ENCODE measurements at places on chromosomes 2 and 18.

- no peak for DNase-seq
Measured at GRCh38 chr2:203693242-203693879, 13.1 kb upstream of the CD28 start.

DNA sequence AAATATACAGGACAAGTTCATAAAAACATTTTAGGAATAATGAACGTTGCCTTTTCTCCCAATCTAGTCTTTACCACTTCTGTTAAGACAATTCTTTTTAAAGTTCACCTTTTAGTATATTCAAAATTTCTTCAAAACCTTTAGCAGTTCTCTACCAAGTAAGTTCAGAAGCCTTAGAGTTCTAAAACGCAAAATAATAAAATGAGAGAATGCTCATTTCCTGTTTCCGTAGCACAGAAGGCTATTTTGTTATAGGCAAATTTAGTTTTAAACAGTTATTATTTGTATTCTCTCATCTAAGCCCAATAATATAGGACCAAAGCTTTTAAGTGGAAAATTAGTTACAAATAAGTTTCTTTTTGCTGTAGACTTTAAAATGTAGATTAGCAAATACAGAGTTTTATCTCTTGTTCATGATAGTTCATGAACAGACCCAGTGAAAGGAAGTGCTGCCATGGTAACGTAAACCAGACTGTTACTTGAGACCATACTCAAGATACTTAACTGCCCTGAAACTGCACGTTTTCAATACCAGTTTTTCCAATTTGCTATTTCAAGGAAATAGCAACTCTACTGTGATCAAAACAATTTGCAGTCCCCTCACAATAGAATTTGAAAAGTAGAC is 173.1 kb upstream of the STON1 start:
- peak; percentile 52 for DNase-seq

DNA sequence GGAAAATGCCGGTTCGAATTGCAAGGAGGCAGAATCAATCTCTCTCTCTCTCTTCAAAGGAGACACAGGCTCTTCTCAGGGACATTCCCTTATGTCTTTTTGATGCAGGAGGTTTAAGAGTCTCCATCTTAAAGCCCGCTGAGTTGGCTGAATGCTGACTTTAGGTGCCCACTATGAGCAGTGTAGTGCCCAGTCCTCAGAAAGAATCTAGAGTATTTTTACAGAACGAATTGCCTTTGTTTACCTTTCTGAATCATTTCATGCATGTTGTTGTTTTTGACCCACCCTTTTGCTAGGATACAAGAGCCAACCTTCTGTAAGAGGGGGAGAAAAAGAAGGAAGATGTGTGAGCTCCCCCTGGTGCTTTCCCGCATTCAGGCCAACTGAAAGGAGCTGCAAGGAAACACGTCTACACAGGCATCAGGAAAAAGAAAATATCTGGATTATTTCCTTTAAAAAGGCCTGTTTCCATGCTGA is 193.5 kb upstream of the TCF4 start:
- peak; percentile 11 for DNase-seq

- DNase-seq = no peak
Measured at GRCh38 chr2:195342061-195342460, 315.0 kb upstream of the SLC39A10 start.

DNA sequence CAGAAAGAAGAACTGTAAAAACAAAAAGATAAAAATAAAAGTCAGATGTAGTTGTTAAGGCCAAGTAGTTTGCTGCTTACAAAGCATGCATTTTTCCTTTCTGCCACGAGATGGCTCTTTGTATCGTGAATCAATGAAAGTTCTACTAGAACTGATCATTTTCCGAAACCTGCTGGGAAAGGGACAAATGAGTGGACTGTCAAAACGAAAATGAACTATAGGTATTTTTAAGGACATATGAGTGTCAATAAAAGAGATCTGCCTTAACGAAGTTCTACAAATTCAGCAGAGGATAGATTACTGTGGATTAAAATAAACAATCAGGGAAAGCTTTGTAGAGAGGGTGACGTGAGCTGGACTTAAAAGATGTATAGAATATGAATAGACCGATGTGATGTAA is 15.0 kb upstream of the ELOA2 start:
- peak; percentile 6 for DNase-seq

DNA sequence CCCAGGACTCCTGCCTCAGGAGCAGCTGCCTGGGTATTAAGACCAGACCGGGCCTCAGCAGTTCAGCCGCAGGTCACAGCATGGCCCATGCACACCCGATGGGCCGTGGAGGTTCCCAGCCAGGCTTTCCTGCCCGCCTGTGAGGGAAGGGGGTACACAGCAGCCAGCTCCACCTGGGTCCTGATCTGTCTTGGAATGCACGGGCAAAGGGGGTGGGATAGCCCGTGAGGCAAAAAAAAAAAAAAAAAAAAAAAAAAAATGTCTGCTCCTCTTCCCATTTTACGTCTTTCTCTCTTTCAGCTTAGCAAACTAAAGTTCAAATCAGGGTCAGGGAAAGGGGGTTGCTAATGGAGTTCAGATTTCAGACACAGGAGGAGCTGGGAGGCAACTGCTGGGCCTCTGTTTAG is 385.2 kb downstream of the TNS1 start:
- no peak for DNase-seq

GRCh38 chr2:91477731-91478672 is 2786.5 kb downstream of the RPIA start:
- DNase-seq = no peak

- DNase-seq = no peak
Measured at GRCh38 chr2:156189584-156189983, 142.9 kb downstream of the NR4A2 start.

DNA sequence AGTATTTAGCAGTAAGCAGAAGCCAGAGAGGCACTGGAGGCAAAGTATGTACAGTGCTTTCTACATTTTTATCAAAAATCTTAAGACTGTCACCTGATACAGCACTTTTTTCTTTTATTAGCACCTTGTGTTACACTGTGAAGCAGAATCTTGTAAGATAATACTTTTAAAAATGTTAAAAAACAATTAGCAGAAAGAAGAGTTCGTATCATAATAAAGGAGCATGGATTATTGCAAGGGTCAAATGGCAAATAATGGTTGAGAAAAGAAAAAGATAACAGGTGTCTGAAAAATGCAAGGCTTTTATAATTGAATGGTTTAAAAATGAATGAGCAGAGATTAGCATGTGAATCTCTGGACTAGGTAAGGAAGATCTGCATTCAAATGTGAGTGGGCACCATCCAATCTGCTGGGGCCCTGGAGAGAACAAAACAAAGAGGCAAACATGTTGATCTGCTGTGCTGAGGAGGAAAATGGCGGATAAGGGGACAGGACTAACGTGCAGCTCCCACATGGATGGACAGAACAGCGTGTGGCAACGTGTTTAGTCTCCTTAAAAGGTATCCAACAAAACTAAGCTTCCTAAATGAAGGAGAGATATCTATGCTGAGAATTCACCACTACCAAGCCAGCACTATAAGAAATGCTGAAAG is 9.5 kb downstream of the CEBPZOS start:
- DNase-seq = no peak

GRCh38 chr2:110216803-110217202 is 4.5 kb upstream of the MTLN start:
- no peak for DNase-seq

- DNase-seq = no peak
Measured at GRCh38 chr18:34592961-34593382, 117.1 kb upstream of the DTNA start.

GRCh38 chr2:33342705-33343104 is 133.7 kb upstream of the RASGRP3 start:
- DNase-seq = no peak

DNA sequence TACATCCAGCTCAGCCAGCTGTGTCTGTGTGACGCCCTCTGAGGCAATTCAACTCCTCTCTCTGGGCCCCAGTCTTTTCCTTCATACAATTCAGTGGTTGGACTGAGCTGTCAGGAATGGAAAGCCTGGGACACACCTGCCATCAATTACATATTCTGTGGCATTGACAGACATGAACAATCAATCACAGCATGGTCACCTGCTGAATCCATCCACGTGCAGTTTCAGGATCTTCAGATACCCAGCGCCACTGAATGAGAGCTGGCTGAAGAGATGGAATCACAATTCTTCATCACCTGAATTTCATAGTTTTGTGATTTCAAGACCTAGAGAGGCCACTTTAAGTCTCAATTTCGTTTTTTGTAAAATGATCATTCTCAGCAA is 5.1 kb downstream of the ADRA2B start:
- DNase-seq = no peak

GRCh38 chr2:157853211-157853610 is 22.9 kb downstream of the ACVR1 start:
- DNase-seq = no peak

DNA sequence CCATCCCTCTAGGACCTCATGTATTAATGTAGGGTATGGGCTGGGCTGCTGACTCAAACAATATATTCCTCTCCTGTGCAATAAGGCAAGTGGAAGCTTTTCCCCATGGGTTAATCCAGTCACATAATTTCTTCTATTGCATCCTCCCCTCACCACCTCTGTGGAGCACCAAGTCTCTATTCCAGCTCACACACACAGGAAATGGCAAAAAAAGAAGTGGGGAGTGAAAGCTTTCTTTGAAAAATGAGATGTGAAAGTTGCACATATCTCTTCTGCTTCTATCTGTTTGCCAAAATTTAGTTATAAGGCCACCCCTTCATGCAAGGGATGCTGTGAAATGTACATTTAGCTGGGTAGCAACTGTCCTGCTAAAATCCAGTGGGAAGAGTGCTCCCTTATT is 121.3 kb downstream of the CDC42EP3 start:
- no peak for DNase-seq

DNA sequence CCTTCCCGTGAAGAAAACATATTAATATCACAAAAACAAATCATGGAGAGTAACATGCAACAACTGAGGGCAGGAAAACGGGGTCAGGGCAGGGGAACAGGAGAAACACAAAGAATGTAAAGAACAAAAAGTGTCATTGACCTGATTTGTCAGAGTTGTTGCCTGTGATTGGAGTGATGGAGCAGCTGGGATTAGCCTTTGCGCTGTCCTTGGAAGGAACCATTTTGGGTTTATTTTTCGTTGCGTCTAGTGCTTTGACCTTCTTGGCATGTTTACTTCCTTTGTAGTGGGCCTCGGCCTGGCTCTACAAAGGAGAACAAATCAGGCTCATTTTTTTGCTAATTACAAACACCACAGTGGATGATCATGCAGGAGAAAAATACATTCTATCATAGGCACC is 218.5 kb upstream of the SESTD1 start:
- DNase-seq = no peak

DNA sequence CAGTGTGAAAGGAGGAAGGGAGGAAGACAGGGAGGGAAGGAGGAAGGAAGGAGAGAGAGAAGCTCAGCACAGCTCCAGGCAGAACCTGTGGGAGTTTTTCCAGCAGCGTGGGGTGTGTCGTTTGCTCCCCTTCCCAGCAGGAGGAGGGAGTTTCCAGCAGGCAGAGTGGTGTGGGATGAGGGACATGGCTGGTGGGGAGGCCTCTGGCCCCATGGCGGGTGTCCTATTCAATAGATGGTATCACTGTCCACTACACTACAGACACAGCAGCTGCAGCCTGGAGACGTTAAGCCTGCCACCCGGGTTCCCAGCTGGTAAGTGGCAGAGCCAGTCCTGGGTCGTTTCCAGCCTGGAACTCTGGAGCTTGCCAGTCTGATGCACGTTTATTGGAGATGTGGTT is 44.7 kb downstream of the GLI2 start:
- no peak for DNase-seq

GRCh38 chr2:107132070-107132469 is 246.1 kb upstream of the ST6GAL2 start:
- DNase-seq = no peak

- no peak for DNase-seq
Measured at GRCh38 chr2:72367530-72368225, 220.0 kb upstream of the CYP26B1 start.

GRCh38 chr18:54210463-54210862 is 14.0 kb downstream of the MBD2 start:
- DNase-seq = no peak

DNA sequence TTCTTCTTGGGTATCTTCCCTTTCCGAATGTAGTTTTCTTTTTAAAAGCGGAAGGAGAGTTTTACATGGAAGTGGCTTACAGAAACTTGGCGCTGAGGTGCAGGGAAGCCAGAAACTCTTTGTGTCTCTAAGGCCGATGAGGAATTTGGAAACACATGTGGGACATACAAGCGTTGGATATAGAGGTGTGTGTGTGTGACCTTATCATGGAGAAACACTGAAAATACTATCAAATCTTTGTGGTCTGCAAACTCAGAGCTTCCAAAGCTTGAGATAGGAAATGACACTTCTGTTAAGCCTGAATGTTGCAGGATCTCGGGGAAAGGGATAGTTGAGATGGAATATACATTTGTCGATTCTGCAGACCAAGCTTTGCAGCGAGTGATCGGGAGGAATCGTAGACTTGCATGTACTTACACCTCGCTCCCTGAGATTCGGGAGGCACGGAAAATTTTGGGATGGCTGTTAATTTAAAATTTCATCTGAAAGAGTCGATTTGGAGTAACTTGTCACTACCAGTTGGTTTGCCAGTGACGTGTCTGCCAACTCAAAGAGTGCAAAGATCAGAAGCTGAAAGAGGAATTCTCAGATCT is 1.0 kb downstream of the NAB1 start:
- no peak for DNase-seq

DNA sequence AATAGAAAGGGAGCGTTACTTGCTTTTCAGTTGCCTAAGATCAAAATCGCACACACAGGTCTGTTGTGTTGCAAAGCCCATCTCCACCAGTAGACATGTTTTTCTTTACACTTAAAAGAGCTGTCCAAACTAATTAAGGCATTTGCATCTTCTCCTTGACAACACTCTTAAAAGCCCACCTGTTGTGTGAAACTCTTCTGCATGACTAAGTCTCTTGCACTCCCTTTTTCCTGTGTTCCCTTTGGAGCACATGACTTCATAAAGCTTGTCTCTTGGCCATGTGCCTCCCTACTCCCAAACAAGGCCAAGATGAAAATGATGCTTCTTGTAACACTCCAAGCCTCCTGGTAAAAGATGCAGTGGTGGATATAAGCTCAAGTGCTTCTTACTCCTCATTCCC is 26.1 kb downstream of the PID1 start:
- no peak for DNase-seq

DNA sequence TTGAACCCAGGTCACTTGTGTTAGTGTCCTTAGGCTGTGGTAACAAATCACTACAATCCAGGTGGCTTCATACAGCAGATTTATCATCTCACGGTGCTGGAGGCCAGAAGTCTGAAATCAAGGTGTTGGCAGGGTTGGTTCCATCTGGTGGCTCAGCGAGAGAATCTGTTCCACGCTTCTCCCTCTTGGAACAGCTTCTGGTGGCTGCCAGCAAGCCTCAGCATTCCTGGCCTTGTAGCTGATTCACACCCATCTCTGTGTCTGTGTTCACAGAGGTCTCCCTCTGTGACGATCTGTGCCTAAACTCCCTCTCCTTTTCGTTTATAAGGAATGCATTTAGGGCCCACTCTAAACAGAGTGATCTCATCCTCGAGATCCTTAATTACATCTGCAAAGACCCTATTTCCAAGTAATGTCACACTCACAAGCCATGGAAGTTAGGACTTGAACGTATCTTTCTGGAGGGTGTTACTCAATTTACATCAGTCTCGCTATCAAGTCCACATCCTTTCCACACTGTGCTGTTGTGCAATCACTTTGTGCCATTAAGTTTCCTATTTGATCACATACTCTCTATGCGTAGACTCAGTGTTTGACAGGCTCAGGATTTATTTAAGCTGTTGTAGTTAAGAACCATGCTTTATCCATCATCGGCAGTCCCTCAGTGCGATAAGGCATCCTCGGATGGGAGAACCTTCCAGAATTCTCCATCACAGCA is 164.4 kb downstream of the SOCS6 start:
- DNase-seq = no peak

Measured in NCI-H1436 (cell line).